ENCODE measurements at places on chromosomes 5 and 9. TPM values are rescaled to one million over a fixed set of nuclear protein-coding genes. Genes with fewer than 3 reads are reported as not detected.

DNA sequence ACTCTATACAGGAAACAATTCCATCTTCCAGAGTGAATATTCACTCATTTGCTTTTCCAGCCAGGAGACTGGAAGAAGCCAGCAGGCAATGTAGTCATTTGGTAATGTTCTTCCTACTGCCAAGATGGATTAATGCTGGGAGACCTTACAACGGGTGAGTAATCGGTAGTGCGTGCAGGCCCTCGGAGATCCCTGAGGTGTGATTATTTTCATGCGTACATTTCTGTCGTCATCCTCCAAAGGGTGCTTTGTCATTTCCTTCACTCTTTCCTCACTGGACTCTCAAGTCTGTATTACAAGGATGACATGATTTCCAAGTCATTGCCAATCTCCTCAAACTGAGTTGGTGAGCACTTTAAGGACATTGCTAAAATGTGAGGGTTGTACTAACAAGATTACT, 263.5 kb downstream of the CWC27 start:
- no peak for DNase-seq

DNA sequence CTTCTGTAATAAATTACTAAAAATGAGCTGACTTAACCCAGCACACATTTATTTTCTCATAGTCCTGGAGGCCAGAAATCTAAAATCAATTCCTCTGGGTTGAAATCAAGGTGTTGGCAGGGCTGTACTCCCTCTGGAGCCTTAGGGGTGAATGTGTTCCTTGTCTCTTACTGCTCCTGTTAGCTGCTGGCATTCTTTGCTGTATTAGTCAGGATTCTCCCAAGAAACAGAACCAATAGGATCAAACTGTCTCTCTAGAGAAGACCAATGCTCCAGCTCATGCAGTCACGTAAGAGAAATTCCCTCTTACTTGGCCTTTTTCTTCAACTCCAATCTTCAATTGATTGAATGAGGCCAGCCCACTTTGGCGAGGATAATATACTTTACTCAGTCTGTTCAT, 15.3 kb upstream of the CD180 start:
- no peak for DNase-seq

Gene TMEM232
- total RNA-seq = 0.92 TPM

Gene GPR150
- total RNA-seq = 0.35 TPM
